ENCODE measurements at places on chromosomes 6 and 20.

DNA sequence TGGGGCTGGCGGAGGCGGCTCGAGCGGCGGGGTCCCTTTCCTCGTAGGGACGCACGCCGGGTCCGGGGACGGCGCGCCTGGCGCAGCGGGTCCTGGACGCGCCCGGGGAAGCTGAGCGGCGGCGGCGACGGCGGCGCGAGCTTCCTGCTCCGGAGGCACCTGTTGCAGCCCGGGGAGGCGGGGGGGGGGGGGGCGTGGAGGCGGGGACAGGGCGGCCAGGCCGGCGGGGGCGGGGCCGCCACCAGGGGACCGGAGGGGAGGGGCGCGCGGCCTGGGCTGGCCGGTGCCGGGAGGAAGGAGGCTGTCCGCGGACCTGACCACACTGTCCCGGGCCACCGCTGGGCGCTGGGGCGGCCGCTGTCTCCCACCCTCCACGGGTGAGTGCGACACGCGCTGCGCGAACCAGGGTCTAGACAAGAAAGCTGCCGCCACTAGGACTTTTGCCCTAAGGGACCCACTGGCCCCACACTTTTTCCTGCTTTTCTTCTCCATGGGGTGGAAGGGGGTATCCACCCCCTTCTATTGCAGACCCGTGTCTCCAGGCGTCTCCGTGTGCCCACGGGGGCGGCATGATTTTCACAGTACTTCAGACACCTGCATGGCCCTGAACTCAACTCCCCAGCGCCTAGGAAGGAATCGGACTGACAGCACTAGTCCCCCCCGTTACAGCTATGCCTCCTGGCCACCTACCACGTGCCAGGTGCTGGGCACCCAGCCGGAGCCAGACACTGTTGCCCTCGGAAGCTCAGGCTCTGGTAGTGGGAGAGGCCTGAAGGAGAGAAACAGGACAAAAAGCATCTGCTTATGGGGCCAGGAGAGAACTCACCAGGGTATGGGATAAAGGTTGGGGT, at the start of gene NFATC2:
Gene NFATC2, minus strand, starts transcription at position 149 of the 851 bp plus-strand sequence. CDS start 220 bp downstream, outside the sequence.
- DNase-seq, result no peak

- DNase-seq, result no peak
These were observed 347.0 kb downstream of the RNGTT start for GRCh38 chr6:88616380-88616779.

DNA sequence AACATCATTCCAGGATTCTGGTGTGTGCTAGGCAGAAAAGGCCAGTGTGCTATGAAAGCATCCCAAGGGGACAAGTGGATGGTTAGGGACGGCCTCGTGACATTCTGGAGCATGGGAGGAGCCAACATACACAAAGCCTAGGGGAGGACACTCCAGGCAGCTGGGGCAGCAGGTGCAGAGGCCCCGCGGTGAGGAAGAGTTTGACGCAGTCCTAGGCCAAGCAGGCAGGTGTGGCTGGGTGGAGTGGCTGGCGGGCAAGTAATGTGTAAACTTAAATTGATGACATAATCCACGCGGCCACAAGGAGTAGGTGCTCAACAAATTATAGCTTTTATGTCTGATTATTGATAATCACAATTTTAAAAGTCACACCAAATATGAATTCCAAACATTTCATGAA, 93.6 kb downstream of the TMEM242 start:
- DNase-seq, result no peak

GRCh38 chr6:11025921-11026635, 18.0 kb downstream of the ELOVL2 start:
- no peak for DNase-seq

- DNase-seq, result no peak
These were observed 137.9 kb downstream of the DLL1 start for GRCh38 chr6:170152989-170153388.

GRCh38 chr20:62710886-62711702, 2.5 kb downstream of the NTSR1 start:
- DNase-seq, result peak; percentile 58

DNA sequence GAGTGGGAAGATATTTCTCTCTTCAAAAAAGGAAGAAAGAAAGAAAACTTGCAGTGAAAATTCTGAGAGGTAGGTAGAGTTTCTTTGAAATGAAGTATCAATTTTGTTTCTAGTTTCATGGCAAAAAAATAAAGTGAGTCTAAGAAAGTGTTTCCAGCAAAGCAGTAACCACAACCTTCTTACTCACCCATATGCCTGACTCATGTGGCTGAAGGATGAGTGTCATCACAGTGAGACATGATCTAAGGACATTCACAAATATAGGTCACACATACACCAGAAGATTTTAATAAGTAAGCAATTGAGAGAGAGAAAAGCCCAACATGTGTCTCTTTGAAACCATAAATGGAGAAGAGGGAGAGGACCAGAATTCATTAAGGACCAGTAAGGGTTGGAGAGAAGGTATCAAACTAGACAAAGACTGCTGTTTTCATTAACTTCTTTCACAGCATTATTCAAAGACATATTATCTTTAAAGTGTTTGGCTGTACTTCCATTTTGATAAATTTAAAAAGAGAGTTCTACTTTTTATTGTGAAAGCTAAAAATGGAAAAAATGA, 169.5 kb downstream of the FRK start:
- no peak for DNase-seq

GRCh38 chr6:150590446-150590845, 9.2 kb upstream of the PLEKHG1 start:
- DNase-seq, result no peak

DNA sequence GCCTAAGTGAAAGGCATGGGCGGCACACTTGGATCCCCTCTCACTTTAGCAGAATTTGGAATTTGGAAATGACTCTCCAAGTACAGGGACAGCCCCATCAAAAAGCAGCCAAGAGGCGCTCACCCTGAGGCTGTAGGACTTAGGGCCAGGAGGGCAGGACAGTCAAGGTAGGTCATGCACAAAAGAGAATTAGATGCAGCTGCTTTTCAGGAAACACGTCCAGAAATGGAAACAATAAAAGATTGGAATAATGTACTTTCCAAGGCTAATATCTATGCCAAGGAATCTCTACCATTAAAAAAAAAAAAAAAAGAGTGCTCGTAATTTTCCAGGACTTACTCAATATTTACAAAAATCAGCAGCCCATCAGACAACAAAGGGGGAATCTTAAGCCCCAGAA, 19.9 kb downstream of the PREP start:
- no peak for DNase-seq

GRCh38 chr20:38612751-38613515, 11.3 kb downstream of the ARHGAP40 start:
- DNase-seq, result no peak
